Activated CD8-positive, alpha-beta memory T cell treated with anti-CD3 and anti-CD28 coated beads for 1 hour (primary cell): ENCODE measurements at places on chromosomes 4 and X.

GRCh38 chr4:65316534-65316933 lies 353.8 kb downstream of the EPHA5 start:
- DNase-seq = no peak

GRCh38 chr4:79249881-79250503 lies 75.9 kb downstream of the NAA11 start:
- DNase-seq = no peak

- no peak for DNase-seq
Measured at GRCh38 chr4:8086783-8087445, 71.7 kb downstream of the ABLIM2 start.

DNA sequence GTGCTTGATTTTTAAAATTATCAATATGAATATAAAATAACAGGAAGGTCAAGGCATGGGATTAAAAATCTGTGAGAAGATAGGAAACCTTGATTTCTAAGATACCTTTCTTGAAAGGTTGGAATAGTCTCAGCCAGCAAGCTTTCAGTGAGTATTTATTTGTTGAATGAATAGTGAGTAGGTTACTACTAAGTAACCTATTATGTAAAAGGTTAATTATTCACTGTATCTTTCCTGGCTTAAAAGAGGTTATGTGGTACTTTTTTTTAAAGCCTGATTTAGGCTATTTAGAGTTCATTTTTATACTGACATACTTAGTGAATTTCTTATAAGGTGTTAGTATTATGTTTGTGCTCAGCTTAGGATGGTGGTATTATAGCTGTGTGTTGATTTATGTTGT lies 123.5 kb downstream of the PTPN13 start:
- DNase-seq = no peak

DNA sequence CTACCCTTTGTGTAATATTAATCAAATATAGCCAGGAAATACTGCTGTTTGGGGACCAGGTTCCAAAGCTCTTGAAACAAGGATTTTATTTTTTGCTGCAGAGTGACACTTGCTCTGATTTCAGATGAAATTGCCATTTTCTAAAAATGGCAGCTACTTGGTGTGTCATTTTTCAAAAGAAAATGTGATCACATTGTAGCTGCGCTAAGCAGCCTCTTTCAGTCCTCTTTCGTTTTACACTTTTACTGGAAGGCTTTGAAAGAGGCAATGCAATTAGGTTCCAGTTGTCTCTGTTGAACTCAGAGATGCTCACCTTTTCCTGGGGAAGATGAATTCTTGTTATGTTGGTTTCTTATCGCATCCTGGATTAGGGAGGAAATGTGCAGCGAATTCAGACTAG lies 85.1 kb downstream of the CT47B1 start:
- DNase-seq = no peak

GRCh38 chrX:7132335-7133049 lies 15.0 kb upstream of the STS start:
- DNase-seq = no peak

DNA sequence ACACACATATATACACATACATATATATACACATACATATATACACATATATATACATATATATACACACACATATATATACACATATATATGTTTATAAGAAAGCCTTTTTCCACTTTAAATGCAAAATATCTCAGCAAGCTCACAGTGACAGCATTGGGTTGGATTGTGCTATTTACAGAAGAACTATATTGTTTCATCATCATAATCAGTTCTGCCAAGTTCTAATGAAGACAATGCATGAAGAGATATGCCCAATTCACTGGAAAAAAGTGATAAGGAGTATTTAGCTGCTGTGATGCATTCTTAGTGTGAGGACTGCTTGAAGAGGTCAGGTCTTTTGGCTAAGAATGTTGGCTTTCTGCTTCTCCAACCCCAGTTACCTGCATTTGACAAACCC lies 54.4 kb downstream of the RNF150 start:
- DNase-seq = no peak

GRCh38 chr4:8574796-8575370 lies 5.3 kb upstream of the GPR78 start:
- DNase-seq = no peak

GRCh38 chrX:120021927-120022326 lies 55.6 kb downstream of the RHOXF2B start:
- no peak for DNase-seq

- DNase-seq = no peak
Measured at GRCh38 chr4:146158036-146158745, 17.3 kb upstream of the LSM6 start.

DNA sequence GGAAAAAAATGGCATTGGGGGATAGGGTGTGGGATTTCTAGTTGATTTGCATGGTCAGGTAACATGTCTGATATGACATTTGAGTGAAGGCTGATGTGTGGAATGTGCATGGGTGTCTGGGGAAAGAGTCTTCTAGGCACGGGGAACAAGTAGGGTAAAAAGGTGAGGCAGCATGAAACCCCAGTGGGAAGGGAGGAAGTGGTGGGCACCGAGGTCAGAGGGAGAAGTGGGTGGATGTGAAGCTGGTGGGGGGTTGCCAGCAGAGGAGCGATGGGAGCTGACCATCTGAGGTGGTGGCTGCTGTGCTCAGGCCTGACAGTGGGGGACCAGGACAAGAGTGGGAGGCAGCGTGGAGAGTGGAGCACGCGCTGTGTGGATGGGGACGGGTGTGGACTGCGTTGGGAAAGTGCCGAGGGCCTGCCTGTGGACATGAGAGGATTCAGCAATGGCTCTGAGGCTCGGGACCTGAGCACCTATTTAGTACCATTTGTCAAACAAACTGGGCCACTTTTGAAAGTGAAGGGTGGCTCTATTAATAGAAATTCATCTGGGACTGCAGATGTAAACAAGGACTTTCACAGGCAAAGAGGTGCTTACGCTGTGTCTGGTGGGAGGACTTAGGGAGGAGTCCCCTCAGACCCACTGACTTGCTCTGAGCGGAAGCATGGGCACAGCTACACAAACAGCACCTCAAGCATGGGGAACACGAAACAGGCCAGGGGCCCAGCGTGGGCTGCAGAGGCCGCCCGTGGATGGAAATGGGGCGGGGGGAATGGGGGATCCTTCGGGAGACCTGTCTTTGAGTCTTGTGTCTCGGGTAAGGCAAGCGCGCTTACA lies 16.7 kb upstream of the S100P start:
- DNase-seq = no peak

DNA sequence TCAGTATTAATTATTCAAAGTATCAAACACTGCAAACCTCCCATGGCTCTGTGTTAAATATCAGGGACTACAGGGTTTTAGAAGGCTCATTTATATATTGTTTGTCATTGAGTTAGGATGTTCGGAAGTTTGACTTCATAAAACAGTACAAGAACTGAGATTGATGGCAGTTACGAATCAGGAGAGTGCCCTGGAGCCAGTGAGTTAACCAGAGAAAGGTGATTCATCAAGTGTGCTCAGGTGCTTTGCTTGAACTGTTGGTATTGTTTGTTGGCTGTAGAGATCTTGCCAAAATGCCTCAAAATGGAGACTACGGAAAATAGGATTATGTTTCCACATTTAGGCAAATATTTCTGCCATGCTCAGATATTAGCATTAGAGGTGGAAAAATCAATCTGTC lies 7.5 kb upstream of the GPR101 start:
- no peak for DNase-seq

DNA sequence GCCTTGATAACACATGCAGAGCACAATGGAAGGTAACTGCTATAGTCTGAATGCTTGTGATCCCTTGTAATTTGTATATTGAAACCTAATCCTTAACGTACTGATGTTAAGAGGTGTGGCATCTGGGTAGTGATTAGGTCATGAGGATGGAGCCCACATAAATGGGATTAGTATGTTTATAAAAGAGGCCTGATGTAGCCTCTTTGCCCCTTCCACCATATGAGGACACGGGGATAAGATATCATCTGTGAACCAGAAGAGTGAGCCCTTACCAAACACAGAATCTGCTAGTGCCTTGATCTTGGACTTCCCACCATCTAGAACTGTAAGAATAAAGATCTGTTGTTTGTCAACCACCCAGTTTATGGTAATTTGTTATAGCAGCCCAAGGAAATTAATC lies 1074.2 kb upstream of the INTU start:
- DNase-seq = no peak

- DNase-seq = no peak
Measured at GRCh38 chr4:21470535-21470934, 478.0 kb downstream of the KCNIP4 start.

- DNase-seq = no peak
Measured at GRCh38 chr4:146368209-146368608, 153.5 kb downstream of the SLC10A7 start.

DNA sequence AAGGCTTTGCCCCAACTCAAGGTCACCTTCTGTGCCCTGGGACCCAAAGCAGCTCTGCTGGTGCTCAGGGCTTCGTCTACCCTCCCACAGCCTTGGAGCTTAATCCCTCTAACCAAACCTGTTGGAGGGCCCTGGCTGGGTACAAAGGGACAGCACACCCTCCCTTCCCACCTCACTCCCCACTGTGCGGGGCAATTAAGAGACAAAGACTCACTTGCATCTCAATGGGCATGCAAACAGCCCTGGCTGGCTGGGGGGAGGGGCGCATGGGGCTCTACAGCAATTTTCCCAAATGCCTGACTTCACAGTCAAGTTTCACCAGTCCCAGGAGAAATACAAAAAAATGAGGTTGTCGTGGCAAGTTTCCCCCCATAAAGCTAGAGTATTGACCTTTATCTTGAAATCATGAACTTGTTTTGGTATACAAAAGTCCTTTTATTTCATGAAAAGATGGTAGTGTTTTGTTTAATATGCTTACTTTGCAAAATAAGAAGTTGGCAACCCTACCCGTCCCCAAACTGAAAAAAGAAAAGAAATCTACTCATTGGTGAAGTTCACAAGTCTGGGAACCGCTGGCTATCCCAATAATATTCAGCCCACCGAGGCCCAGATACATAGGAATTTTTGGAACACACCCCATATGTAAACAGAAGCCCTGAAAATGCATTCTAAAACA lies 4.1 kb upstream of the CD99L2 start:
- no peak for DNase-seq
